ENCODE measurements at places on chromosomes 4 and X.

GRCh38 chrX:72687396-72687795 is 26.7 kb downstream of the PHKA1 start:
- no peak for DNase-seq

- no peak for DNase-seq
Measured at GRCh38 chr4:128394778-128395177, 107.2 kb upstream of the PGRMC2 start.

DNA sequence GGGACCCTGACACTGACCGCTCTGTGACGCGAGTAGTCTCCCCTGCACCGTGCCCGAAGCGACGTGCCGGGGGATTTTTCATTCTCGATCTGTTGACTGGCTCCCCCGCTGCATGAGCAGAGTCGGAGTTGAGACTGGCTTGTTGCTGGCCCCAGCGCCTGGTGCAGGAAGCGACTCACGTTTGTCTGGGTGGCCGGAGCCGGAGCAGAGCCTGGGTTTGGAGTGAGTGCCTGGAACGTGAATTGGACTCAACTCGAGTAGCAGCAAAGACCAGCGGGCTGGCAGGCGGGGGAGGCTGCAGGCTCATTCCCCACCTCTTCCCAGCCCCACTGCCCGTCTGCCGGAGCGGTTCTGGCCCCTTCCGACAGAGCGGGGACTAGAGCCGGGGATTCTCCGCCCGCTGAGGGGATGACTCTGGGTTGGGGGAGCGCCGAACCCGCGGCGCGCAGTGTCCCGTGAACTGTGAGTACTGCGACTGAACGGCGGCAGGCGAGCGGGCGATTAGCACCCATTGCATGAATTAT is 554 bp downstream of the PCDH7 start:
- DNase-seq, result no peak

- DNase-seq, result no peak
Measured at GRCh38 chrX:44698357-44698756, 145.5 kb upstream of the DUSP21 start.

- DNase-seq, result no peak
Measured at GRCh38 chr4:56691425-56691824, 10.3 kb upstream of the HOPX start.

- no peak for DNase-seq
Measured at GRCh38 chr4:177555007-177555574, 112.9 kb upstream of the AGA start.

- DNase-seq, result no peak
Measured at GRCh38 chr4:56803471-56803870, 18.0 kb downstream of the SPINK2 start.

DNA sequence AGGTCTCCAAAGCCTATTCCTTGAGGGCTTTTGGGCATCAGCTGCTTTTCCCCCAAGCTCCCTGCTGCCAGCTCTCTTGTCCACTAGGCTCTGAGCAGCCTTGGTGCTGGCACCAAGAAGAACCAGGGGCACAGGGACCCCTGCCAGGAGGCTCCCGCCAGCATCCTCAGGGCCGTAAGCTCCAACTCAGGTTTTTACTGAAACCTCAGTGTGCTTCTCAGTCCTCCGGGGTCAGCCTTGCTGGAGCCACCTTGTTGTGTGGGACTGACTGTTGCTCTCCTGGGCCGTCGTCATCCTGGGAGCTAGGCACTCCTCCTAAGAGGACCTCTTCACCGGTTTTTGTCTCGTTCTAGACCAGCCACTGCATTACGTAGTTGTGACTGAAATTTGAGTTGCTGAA is 38.9 kb downstream of the NOP14 start:
- no peak for DNase-seq

DNA sequence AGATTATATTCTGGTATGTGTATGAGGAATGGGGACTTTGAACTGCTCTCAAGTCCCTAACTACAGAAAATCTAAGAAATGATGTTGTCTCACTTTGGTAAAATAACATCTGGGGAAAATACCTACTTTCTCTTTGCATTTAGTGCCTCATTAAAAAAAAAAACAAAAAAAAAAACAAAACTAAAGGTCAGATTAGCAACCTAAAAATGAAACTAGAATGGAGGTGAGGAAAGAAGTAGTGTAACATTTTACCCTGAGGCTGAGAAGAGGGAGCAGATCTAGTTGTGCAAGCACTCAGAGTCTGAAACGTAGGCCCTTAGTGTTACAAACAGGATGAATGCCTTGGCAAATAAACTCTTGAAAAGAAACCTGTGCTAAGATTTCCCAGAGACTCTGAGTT is 56.0 kb downstream of the VGLL1 start:
- DNase-seq, result no peak

- no peak for DNase-seq
Measured at GRCh38 chr4:145531859-145532258, 50.2 kb downstream of the SMAD1 start.

DNA sequence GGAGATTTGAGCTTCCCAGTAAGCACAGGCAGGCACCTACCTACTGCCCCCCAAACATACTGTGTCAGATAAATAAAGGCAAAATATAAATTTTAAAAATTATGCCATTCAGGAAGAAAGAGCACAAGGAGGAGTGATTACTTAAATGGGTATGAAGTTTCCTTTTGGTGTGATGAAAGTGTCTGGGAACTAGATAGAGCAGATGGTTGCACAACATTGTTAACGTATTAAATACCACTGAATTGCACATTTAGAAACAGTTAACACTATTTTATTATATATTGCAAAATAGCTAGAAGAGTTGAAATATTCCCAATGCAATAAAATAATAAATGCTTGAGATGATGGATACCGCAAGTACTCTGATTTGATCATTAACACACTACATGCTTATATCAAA is 374.7 kb upstream of the FGF13 start:
- DNase-seq, result no peak

GRCh38 chr4:184320631-184321030 is 103.0 kb upstream of the ENPP6 start:
- no peak for DNase-seq

- DNase-seq, result no peak
Measured at GRCh38 chrX:115491766-115492165, 69.2 kb upstream of the PLS3 start.

GRCh38 chrX:15344106-15344505 is 8.8 kb upstream of the PIGA start:
- DNase-seq, result no peak

DNA sequence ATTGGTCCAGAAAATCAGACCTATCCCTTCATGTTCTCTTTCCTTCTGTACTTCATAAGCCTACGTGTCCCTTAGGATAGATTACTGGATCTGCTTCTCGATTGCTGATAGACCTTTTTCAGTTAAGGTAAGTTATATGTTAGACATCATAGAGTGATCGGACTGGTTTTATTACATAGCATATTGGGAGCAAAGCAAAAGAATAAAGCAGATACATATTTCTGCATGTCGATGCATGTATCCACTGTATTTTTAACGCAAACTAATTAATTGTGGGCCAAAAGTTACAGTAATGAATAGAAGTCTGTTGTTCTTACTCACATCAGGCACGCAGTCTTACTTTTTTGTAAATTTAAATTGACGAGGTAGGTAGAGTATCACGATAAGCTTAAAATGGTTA is 106.4 kb downstream of the SLIT2 start:
- DNase-seq, result no peak

- DNase-seq, result no peak
Measured at GRCh38 chr4:85580489-85580888, 105.5 kb downstream of the ARHGAP24 start.

- DNase-seq, result no peak
Measured at GRCh38 chr4:1367230-1367935, 20.4 kb downstream of the UVSSA start.

DNA sequence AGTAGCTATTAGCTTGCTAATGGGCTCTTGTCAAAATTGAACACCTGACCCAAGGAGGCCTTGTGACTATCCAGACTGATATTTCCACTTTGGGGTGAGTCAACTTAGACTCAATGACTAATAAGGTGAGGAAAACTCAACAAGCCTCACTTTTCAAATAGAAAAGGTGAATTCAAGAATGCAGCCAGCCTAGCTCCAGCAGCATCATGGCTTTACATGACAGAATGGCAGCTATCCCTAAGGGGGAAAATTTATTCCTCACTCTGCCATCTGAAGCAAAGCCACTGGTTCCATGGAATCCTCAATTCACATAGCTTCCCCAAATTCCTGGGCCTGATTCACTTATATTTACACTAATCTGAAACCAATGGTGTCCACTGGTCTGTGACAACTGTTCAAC is 29.1 kb upstream of the RAB9B start:
- no peak for DNase-seq

GRCh38 chr4:172105918-172106317 is 292.7 kb downstream of the GALNTL6 start:
- DNase-seq, result no peak

- DNase-seq, result no peak
Measured at GRCh38 chr4:149911354-149911753, 95.7 kb upstream of the IQCM start.

DNA sequence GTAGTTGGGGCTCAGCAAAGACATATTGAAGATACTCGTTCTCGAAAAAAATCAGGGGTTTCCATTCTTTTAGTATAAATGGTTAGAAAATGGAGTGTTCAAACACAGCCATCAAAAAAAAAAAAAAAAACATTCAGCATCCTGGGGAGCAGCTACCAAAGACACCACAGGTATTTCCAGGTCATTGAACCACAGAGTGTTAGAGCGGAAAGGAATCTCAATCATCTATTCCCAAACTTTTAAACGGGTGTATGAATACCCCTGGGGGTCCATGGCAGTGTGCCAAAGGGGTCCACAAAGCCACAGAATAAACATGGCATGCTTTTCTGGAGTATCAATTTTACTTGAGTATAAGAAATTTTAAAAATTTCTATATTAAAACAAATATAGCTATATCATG is 6.9 kb upstream of the FGF16 start:
- no peak for DNase-seq

DNA sequence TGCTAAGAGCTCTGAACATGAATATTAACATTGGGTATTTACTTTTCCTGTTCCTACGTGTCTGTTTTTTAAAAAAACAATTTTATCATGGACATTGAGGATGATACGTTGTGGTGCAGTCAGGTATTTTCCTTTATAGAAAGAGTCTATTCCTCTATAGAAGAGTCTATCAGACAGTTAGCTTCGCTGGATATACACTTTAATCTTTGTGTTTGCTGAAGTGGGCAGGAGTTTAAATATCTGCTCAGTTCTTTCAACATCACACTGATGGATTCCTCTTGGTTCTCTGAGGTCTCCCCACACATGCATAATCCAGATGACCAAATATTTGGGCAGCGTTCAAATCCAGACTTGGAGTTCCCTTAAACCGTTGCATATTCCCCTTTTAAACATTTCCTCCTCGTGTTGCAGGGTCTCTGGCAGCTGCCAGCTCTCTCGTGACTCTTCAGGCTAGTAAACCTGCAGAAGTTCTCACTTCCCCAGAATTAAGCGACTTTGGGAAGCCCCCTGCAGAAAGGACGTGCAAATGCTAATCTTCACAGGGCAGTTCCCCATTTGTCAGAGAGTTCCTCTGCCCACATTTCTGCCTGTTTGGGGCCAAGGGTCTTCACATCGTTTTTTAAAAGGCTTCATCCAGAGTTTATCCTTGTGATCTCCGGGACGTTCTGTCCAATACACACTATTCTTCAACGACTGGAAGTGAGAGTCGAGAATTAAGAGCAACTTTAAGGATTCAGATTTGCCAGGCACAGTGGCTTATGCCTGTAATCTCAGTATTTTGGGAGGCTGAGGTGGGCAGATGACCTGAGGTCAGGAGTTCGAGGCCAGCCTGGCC is 20.5 kb upstream of the DHRSX start:
- DNase-seq, result no peak

- DNase-seq, result no peak
Measured at GRCh38 chr4:133823177-133823576, 378.4 kb downstream of the PABPC4L start.

DNA sequence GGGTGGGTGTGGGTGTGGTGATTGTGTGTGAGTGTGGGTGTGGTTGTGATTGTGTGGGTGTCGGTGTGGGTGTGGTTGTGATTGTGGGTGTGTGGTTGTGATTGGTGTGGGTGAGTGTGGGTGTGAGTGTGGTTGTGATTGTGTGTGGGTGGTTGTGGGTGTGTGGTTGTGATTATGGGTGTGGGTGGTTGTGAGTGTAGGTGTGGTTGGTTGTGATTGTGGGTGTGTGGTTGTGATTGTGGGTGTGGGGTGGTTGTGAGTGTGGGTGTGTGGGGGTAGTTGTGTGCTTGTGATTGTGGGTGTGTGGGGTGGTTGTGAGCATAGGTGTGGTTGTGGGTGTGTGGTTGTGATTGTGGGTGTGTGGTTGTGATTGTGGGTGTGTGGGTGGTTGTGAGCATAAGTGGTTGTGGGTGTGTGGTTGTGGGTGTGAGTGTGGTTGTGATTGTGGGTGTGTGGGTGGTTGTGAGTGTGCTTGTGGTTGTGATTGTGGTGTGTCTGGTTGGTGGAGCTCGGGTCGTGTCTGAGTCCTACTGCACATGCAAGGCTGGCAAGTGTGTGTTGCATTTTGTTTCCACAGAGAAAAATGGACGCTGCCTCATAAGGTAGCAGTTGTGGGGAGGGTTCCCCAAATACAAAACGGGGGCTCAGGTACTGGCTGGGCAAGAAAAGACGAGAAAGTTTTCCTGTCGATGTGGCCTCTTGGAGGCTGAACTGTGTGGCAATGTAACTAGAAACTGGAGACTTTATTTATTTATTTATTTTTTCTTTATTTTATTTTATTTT is 116.7 kb downstream of the UBE2K start:
- no peak for DNase-seq

- DNase-seq, result no peak
Measured at GRCh38 chr4:157242871-157243270, 22.3 kb downstream of the GRIA2 start.

- no peak for DNase-seq
Measured at GRCh38 chr4:20464381-20464780, 212.7 kb downstream of the SLIT2 start.

GRCh38 chr4:78656968-78657445 is 105.4 kb downstream of the ANXA3 start:
- DNase-seq, result no peak

- DNase-seq, result no peak
Measured at GRCh38 chr4:41213625-41214135, 662 bp downstream of the APBB2 start.

GRCh38 chr4:41525129-41525528 is 12.8 kb upstream of the LIMCH1 start:
- no peak for DNase-seq

DNA sequence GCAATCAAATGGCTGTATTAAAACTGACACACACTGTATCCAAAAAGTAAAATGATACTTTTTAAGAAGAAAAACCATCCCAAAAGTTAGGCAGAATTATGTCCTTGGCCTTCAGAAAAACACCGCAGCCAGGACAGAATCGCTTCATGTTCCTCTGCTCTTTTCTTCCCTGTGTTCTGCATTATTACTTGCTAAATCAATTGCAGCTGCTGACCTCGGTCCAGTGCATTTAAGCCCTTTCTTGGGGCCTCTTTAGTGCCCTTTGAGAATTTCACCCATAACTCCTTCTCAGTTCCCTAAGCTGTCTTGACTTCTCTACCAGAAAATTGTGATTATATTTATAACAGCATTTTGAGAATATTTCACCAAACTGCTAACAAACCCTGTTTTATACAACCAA is 696.9 kb downstream of the PCDH7 start:
- DNase-seq, result no peak

- DNase-seq, result no peak
Measured at GRCh38 chr4:635851-636627, 10.7 kb downstream of the PDE6B start.
